ENCODE measurements at places on chromosomes 12 and 14.

DNA sequence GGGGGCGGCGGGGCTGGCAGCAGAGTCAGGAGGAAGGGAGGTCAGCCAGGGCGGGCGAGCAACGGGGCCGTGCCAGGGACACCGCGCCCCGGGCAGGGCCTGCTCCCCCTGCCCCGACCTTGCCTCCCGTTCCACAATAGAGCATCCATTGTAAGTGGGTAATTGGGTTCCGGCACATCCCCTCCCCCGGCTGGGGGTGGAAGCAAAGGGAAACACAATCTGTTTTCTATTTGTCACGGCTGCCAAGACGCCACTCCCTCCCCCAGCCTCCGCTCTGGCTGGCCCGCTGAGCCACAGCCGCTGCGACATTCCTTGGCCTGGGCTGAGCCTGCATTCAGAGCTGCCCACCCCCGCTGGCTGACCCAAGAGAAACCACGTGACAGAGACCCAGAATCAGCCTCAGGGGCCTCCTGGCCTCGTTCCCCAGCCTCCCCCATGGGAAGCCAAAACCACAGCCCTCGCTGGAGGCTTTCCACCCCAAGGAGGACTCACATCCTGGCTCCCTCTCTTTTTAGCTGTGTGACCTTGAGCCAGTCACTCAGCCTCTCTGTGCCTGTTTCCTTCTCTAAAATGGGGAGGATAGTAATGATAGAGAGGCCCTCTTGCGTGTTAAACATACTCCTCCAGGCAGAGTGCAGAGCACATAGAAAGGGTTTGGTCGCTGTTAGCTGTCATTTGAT is 117.6 kb downstream of the SCARB1 start:
- no peaks in the 10 kb centered on the region for H3K36me3 ChIP-seq
- peaks cover 22% of the 10 kb centered on the region for H3K4me1 ChIP-seq
- H3K27ac ChIP-seq: peak overlapping the region; percentile 92
- peak overlapping the region; percentile 15 for H3K4me3 ChIP-seq

DNA sequence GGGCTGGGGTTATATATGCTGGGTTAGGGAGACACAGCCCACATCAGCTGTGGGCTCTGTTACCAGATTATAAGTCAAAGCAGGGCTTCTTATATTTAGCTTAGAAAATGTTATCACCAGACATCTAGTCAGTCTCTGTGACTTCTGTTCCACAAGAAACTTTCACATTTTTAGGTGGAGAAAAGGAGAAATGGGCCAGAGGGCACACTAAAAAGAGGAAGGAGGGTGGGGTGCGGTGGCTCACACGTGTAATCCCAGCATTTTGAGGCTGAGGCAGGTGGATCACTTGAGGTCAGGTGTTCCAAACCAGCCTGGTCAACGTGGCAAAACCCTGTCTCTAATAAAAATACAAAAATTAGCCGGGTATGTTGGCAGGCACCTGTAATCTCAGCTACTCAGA is 28.0 kb upstream of the SLC38A1 start:
- H3K4me1 ChIP-seq: no peaks in the 10 kb centered on the region

DNA sequence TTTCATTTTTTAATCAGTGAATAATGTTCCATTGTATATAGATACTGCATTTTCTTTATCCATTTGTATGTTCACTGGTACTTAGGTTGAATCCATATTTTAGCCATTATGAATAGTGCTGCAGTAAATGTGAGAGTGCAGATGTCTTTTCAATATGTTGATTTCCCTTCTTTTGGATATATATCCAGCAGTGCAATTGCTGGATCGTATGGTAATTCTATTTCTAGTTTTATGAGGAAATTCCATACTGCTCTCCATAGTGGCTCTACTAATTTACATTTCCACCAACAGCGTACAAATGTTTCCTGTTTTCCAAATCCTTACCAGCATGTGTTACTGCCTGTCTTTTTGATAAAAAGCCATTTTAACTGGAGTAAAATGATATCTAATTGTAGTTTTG is 288.5 kb upstream of the GARIN2 start:
- H3K4me1 ChIP-seq: no peaks in the 10 kb centered on the region
- no peaks in the 10 kb centered on the region for H3K27me3 ChIP-seq
- ATAC-seq: no peak
- H3K4me3 ChIP-seq: no peak overlapping the region

- peak; percentile 73 for ATAC-seq
- no peak overlapping the region for H3K4me3 ChIP-seq
- no peaks in the 10 kb centered on the region for H3K27me3 ChIP-seq
- no peaks in the 10 kb centered on the region for H3K4me1 ChIP-seq
Measured at GRCh38 chr14:91202234-91202974, 42.1 kb downstream of the GPR68 start.

- no peaks in the 10 kb centered on the region for H3K36me3 ChIP-seq
- H3K4me1 ChIP-seq: no peaks in the 10 kb centered on the region
- no peaks in the 10 kb centered on the region for H3K27me3 ChIP-seq
- no peak overlapping the region for H3K4me3 ChIP-seq
Measured at GRCh38 chr14:43903209-43903608, 603.9 kb downstream of the FSCB start.

DNA sequence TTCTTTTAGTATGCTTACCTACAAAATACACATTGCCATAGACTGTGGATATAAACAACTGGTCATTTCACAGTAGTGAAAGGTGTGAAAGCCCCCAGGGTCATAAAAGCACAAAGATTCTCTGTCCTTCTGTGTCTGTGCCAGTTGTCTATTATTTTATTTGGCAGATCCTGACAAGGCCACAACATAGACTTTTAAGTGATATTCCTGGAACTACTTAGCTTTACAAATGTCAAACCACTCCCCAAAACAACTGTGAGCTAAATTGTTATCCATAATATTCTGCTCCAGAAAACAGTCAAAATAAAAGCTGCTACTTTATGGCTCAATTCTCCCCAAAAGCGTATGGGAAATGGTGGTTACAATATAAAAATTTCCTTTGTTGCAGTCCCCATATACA is 172.1 kb downstream of the SEC23A start:
- no peak for ATAC-seq
- no peaks in the 10 kb centered on the region for H3K36me3 ChIP-seq
- no peaks in the 10 kb centered on the region for H3K27me3 ChIP-seq
- H3K27ac ChIP-seq: no peak overlapping the region

DNA sequence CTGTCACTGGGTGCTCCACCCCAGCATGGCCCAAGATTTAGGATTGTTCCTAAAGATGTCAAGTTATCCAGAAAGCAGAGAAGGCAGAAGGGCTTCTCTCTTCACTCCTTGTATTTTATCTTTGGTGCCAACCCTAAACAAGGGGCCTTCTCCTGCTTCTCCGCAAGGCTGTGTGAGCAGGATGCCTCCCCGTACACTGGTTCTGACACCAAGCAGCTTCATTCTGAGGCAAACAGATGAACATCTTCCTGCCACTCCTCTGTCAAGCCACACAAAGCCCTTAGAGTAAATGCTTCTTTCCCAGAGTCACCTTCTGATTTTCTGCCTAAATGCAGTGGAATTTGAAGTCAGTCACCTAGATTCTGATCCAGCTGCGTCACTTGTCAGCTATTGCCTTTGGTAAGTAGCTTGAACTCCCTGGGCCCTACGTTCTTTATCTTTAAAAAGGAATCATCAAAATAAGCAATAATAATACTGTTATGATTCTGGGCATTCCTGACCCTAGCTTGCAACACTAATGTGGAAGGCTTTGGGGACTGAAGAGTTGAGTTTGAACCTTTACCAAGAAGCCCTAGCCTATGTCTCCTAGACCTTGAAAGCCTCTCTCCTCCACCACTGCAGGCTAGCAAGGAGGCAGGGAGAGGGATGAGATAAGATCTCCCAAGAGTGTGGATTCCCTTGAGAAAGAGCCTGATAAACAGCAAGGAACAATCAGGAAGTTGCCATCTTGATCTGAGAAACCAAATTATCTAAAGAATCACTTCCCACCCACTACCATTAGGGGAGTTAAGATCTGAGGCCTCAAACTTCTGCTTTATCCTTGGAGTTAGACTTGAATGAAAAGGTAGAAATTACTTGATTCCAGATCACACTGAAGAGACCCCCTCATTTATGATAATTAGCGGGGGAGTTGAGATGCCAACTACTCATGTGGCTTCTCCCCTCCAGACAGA is 5.7 kb downstream of the KRT73 start:
- no peak overlapping the region for H3K27ac ChIP-seq
- no peaks in the 10 kb centered on the region for H3K36me3 ChIP-seq
- no peaks in the 10 kb centered on the region for H3K4me1 ChIP-seq
- H3K4me3 ChIP-seq: no peak overlapping the region

DNA sequence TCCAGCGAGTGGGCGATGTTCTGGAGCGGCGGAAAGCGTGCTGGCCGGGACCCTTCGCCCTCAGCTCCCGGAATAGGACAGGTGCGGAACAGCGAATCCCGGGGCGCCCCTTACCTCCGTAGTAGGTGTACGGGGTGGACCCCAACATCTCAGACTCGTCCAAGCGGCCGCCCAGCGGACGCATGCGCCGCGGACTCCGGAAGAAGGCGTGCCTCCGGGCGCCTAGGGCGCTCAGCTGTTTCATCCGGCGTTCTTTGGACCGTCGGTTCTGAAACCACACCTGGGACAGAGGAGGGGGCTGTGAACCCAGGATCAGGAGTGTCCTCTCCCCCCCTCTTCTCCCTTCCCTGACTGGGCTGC is 4.5 kb downstream of the LHX5 start:
- no peak for ATAC-seq
- peak overlapping the region; percentile 42 for H3K4me3 ChIP-seq
- H3K27me3 ChIP-seq: peaks cover 100% of the 10 kb centered on the region
- no peak overlapping the region for H3K27ac ChIP-seq
- H3K36me3 ChIP-seq: no peaks in the 10 kb centered on the region
- peaks cover 35% of the 10 kb centered on the region for H3K4me1 ChIP-seq

DNA sequence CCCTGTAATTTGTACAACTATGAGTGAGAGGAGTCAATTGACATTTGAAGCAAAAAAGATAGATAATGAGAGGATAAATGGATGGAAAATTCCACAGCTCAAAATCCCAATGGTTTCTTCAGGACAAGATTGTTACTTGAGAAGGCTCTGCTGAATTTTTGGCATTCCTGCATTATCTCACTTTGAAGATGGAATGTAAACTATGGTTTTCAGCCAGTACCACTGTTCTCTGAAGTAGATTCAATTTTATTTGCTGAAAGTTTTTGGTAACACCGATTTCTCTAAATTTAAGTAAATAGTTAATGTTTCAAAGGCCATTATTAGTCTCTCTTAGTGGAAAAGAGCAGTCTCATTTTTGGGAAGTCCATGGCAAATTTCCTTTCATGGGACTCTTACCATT is 121.9 kb upstream of the SLC38A2 start:
- H3K4me3 ChIP-seq: no peak overlapping the region
- no peaks in the 10 kb centered on the region for H3K27me3 ChIP-seq
- no peak overlapping the region for H3K27ac ChIP-seq

DNA sequence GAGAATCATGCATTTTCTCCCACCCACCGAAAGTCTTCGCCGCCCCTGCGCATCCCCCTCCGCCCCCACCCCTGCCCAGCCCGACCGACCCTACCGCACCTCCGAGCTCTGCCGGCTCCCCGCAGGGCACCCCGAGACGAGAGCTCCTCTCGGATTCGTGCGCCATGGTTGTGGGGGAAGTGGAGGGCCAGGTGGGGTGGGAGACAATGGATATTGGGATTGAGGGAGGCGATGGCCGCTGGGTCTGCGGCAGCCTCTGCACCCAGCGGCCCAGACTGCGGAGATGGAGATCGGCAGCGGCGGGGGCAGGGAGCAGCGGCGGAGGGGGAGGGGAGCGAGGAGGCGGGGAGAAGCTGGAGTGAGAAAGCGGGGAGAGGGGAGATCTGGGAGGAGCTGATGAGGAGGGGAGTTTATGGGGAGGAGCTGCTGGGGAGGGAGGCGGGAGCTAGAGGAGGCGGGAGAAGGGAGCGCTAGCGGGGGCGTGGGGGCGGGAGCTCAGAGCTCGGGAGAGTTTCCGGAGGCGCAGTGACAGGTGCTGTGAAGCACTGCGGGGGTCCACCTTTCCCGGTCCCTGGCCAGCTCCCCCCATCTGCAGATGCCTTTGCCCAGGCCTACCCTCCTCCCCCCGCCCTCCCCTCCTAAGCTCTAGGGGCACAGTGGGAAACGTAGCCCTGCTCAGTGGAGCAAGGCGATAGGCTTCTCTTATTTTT is at the start of gene SALL2:
TSS of gene SALL2 (minus strand) at position 385 of the 710 bp plus-strand sequence. CDS start at position 166, 219 bp downstream.
- peak within 1 kb of the TSS; percentile 81 for H3K27ac ChIP-seq
- no peaks in the 10 kb centered on the region for H3K27me3 ChIP-seq
- peaks cover 21% of the 10 kb centered on the region for H3K36me3 ChIP-seq
- peaks cover 26% of the 10 kb centered on the region for H3K4me1 ChIP-seq
- peak within 1 kb of the TSS; percentile 80 for H3K4me3 ChIP-seq

DNA sequence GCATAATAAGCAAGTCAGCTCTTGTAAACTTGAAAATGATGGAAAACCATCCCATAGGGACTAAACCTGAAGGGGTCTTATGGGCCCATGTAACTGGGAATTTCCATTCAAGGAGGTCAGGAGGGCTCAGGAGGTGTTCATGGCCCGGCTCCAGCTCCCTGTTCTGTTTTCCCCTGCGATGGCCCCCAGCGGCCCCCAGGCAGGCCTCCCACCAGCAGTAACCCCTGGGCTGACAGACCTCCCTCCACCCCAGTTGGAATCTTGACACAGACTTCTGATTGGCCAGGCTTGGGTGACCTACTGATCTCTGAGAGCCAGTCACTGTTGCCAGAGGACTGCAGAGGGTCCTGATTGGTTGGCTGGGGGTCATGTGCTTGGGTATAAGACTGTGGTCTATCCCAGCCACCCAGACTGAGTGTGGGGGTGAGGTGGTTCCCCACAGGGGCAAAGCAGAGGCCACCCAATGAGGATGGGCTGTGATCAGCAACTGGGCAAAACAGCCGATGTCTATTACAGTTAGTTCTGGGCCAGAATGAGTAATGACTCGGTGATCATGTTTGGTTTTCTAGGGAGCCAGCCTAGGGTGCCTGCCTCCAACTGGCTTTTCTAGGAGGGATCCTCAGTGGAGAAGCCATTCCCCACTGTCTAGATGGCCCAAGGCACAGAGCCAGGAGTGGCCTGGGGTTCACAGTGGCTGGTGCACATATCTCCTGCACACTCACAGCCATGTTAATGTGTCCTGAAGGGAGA is 27.0 kb downstream of the RHOF start:
- ATAC-seq: no peak
- no peaks in the 10 kb centered on the region for H3K4me1 ChIP-seq
- H3K4me3 ChIP-seq: no peak overlapping the region
- no peaks in the 10 kb centered on the region for H3K27me3 ChIP-seq
- no peak overlapping the region for H3K27ac ChIP-seq

DNA sequence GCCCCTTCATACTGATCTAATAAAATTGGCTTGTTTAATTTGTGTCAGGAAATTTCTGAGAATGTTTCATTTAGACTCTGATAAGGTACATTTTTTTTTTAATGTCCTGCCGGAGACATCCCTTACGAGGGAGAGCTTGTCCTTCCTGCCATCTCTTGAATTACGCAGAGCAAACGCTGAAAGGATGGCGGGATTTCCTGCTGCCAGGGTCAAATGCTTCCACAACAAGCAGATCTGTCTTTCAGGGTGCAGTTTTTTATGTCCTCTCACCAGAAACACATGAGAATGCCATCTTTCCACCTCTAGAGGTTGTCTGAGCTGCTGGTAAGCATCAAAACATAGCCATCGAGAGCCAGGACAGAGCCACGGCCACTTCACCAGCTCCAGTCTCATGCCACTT is 126.8 kb upstream of the ARHGAP5 start:
- no peak overlapping the region for H3K4me3 ChIP-seq
- no peaks in the 10 kb centered on the region for H3K27me3 ChIP-seq
- H3K27ac ChIP-seq: no peak overlapping the region
- ATAC-seq: no peak
- no peaks in the 10 kb centered on the region for H3K36me3 ChIP-seq
- no peaks in the 10 kb centered on the region for H3K4me1 ChIP-seq
